Activated CD8-positive, alpha-beta T cell treated with anti-CD3 and anti-CD28 coated beads for 36 hours (primary cell): ENCODE measurements at places on chromosomes 3 and 15.

GRCh38 chr3:114758831-114759699 is 388.0 kb downstream of the ZBTB20 start:
- DNase-seq: no peak

DNA sequence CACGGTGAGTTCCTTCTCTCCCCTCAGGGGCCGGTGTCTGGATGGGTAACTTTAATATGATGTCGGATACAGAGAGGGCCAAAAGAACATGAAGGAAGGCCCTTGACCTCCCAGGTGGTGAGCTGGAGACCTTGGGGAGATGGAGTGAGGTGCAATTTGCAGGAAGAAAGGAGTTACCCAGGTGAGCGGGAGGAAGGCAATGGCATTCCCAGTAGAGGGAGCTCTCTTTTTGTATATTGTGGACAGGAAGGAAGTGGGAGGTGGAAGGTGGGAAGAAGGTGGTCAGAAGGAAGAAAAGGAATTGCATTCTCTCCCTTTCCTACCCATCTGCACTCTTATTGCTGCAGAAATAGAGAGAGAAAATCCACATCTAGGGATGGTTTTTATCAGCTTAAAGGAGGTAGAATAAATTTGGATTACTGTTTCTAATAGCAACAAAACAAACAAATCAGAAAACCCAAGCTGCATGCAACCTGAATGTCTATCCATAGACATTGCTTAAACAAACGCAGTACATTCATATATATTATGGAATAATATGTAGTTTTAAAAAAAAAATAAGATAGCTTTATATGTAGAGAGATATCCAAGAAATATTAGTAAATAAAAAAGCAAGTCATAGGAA is 169.0 kb upstream of the TSC22D2 start:
- DNase-seq: no peak

DNA sequence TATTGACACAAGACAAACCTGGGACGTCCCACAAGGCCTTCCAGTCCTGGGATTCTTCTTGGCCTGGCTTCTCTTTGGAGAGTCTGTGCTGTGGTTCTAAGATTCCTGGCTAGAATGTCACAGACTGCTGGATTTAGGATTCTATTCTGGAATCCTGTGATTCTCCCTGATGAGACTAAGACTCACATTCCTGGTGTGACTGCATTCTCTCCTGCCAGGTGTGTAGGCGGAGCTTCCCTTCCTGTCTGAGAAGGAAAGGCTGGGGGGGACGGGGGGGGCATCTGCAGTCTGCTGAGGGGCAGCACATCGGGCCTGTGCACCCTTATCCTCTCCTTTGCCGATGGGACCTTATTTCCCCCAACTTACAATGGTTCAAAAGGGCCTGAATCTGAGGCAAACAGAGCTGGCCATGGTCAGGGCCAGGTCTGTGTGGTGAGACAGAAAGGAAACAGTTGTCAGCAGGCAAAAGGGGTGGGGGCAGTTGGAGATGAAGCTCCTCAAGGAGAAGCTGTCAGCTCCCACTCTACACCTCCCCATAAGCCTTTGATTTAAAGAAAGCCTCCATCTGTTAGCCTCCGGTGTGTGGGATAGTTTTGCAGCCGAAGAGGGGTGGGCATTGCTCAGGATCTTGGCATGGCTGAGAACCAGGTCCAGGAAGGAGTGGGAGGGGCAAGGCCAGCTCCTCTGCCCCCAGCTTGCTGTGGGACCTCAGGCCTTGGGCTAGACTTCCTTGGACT is 30.9 kb downstream of the VIPR1 start:
- DNase-seq: no peak

DNA sequence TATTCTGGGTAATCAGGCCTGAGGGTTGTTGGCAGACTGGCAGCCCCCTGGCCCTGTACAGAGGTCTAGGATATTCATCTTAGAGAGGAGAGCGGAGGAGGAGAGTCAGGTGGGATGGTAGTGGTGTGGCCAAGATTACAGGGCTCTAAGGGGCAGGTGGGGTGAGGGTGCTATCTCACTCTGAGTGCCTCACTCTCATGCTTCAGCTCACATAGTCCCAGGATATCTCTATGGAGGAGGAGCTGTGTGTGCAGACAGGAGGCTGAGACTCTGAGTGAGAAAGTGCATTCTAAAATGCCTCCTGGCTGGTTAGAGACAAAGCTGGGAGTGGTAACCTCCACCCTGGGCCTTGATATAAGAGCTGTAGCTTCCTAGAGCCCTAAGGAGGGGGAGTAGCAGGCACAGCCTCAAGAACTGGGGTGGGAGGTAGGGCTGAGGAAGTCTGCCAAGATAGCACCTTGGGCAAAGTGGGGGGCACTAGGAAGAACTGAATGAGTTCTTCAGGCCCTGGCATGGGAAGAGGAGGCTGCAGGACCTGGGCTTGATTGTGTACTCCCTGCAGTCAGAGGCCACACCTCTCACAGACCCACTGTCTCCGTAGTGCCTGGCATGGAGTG is 39.9 kb downstream of the CLSTN2 start:
- no peak for DNase-seq

DNA sequence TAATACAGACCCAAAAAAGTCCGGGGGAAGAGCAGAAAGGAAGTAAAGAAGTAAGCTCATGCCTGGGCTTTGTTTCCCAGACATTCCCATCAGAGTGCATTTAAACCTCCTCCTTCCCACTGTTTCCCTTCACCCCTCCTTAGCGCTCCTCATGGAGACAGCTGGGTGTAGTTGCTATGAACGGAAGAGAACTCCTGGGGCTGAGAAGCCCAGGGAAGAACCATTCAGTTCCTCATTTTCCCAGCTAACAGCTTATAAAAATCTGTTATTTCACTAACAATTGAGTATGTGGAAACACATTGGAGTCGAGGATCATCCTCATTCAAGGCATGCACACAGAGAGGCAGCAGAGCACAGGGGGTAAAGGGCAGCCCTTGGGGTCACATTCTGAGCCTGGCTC is 299.3 kb downstream of the SHQ1 start:
- DNase-seq: no peak

DNA sequence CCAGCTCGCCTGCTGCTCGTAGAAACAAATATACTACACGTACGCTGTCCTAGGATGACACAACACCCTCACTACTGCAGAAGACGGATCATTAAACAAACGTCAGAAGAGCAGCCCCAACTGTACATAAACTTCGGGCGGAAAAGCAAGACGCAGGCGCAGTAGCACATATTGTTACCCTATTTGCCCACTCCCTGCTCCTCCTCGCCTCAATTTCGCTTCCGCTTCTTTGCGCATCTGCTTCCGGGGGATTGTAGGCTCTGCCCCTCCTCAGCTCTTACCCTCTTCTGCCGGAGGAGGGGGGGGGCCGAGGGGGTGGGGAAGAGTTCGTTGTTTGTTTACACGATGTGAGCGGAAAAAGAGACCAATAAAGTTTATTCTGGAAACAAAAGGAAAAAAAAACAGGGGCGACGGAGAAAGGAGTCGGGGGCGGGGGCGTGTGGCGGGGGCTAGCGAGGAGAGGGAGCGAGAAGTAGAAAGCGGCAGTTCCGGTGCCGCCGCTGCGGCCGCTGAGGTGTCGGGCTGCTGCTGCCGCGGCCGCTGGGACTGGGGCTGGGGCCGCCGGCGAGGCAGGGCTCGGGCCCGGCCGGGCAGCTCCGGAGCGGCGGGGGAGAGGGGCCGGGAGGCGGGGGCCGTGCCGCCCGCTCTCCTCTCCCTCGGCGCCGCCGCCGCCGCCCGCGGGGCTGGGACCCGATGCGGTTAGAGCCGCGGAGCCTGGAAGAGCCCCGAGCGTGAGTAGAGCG is at the start of gene PIK3CA:
Gene PIK3CA, plus strand, starts transcription at position 485 of the 743 bp plus-strand sequence. CDS start 50,469 bp downstream, outside the sequence.
- DNase-seq: peak; percentile 96

DNA sequence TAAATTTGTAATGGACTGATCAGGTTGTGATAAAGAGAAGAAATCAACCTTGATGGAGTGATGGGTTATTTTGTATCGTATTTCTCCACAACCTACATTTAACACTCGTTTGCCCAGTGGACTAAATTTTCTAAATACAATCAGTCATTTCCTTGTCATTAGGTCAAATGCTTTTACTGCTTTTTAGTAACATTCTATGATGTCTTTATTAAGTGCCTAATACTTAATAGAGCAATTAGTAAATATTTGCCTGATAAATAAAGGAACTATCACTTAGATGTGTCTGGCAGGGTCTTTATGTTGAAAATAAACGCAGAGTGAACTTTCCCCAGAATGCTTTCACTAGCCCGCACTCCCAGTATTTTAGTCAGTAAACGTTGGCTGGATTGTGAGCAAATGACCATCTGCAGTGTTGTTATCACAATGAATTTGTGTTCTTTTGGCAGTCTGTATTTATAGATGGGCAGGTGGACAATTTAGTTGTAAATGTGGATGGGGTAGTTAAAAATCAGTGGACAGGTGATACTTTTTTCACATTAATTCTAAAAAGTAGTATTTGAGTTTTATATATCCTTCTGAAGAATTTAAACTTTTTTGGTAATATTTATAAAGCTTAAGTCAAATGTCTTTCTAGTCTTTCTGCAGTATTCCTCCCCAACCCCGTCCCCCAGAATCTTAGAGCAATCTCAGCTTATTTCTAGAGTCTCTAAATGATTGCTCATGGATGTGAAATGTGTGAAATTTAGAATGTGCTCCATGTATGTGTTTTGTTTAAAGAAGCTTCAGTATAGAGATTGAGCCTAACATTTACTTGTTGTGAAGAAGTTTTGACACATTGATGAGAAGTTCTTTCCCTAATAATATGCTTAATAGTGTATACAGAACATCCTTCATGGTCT is 4.9 kb downstream of the USP3 start:
- no peak for DNase-seq

GRCh38 chr3:113546414-113546893 is 14.1 kb downstream of the SIDT1 start:
- no peak for DNase-seq

GRCh38 chr3:164303894-164304293 is 774.4 kb downstream of the SI start:
- DNase-seq: no peak

DNA sequence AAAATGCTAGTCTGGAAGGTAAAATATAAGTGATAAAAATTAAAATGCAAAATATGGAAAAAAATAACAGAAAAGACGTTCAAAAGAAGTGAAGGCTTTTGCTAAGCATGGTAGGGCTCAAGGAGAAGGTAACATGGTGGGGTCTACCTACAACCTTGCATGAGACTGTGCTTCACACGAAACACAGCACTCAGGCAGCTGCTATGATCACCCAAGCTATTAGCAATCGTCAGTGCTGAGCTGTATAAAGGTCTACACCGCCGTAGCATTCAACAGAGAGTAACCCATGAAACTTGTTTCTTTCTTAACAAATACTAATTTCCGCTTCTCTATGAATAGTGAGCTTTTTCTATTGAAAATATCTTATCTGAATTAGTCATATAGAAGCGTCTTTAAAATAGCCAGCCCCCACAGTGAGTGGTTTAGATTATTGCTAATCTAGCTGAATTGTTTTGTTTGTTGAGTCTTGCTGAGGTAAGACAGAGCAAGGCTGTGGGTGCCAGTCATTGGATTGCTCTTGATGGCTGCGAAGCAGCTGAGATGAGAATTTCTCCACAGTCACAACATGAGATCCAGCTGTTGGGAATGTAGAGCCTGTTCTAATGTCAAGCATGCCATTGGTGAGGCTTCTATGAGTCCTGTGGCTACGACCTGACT is 230.0 kb downstream of the KLF13 start:
- no peak for DNase-seq

GRCh38 chr3:127151992-127152650 is 40.8 kb upstream of the PRR23E start:
- no peak for DNase-seq

DNA sequence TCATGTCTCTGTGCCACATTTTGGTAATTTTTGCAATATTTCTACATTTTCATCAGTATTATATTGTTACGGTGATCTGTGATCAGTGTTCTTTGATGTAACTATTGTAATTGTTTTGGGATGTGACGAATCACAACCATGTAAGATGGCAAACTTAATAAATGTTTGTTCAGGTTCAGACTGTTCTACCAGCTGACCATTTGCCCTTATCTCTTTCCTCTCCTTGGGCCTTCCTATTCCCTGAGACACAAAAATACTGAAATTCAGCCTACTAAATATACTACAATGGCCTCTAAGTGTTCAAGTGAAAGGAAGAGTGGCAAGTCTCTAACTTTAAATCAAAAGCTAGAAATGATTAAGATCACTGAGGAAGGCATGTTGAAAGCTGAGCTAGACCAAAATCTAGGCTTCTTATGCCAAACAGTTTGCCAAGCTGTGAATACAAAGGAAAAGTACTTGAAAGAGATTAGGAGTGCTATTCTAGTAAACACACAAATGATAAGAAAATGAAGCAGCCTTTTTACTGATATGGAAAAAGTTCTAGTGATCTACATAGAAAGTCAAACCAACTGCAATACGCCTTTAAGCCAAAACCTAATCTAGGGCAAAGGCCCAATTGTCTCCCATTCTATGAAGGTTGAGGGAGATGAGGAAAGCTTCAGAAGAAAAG is 952.8 kb downstream of the ROBO1 start:
- DNase-seq: no peak

GRCh38 chr3:38003817-38004414 is 13.3 kb downstream of the VILL start:
- no peak for DNase-seq

DNA sequence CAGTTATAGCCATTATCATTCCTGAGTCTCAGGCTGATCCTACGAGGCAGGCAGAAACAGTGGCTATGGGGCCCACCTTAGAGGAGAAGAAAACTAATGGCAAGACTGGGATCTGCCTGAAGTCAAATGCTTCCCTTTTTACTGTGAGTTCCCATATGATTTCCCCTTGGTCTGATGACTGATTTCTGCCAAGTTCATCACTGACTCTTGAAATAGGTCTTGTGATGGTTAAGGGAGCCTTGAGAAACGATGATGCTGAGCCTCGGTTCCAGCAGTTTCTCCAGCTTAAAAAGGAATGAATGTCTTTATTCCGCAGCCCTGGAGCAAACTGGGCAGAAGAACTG is 29.4 kb upstream of the LDHAL6B start:
- no peak for DNase-seq

GRCh38 chr3:72938471-72939265 is 50.8 kb downstream of the GXYLT2 start:
- DNase-seq: peak; percentile 38

GRCh38 chr3:196792771-196793170 is 53.1 kb downstream of the PAK2 start:
- no peak for DNase-seq

DNA sequence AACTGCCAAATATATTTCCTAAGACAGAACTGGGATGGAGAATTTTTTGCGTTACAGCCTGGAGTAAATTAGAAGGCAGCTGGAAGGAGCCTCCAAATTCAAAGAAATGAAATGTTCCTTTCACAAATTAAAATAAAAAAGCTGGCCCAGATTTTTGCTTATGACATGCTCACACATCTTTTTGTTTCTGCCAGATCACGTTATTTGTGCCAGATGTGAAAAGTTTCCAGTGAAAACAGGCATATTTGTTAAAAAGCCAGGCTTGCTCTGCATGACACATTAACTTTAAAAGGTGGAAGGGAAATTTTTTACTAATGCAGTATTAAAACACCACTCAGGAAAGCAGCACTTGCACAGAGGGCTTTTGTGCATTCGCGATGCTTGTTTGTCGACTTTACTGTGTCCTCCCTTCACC is 23.3 kb upstream of the ACKR4 start:
- DNase-seq: no peak
